ENCODE measurements at places on chromosomes 1 and 21. TPM values are rescaled to one million over a fixed set of nuclear protein-coding genes. Genes with fewer than 3 reads are reported as not detected.

DNA sequence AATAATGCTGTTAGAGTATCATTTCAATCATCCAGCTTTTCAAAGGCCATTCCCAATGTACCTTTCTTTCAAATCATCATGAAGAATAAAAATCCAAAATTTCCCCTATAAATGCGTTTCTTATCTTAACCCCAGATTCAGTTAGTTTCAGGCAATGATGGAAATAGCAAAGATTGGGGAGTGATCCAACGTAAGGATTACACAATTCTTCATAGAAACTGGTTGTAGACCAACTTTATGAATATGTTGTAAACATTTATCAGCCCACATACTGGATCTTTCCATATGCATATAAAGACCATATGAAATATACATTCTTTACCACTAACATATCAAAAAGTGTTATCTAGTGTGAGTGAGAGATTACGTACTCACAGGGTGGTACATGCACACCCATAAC is 92.7 kb downstream of the ZC3H11B start:
- no peak for DNase-seq

- no peak for DNase-seq
These were observed 2.2 kb upstream of the MATN1 start for GRCh38 chr1:30725450-30726095.

DNA sequence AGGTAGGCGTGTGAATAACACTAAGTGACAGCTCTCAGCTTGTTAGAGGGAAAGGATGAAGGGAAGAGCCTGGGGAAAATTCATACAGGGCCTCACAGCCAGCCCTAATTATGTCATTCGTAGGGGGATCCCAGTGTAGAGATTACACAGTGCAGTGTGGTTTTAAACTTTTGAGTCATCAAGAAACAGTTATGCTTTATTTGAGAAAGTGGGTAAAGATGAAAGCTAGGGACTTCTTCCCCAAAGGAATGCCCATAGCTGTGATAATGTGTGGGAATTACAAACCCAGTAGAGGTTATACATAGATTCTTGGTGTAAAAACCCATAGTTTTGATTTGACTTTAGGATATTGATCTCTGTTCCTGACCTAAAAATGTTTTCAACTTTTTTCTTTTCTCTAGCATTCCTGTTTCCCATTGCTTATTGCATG is 1.9 kb downstream of the TTF2 start:
- DNase-seq: no peak

The SELENOF gene
- 192 TPM for total RNA-seq

DNA sequence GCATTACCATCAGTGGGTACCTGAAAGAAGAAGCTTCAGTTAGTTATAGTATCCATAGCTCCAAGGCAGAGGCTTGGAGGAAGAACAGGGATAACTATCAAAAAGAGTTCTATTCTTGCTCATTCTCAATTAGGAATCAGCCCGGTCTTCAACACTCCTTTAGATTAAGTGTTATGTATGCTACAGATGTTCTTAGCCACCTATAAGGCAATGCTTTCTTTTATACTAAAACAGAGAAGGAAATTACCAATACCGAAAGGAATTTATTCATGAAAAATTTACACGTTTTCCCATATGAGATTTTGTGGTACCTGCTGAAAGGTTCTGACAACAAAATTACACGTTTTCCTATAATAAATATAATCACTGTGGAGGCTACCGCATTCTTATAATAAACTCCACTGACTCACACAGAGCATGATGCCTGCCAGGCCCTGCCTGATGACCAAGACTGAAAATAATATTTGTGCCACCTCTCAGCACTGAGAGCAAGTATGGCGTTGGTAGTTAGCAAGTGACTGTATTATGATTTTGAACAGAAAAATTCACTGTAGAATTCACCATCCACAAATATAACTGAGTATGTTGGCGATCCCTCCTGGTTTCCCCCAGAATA is 58.3 kb downstream of the APP start:
- no peak for DNase-seq

DNA sequence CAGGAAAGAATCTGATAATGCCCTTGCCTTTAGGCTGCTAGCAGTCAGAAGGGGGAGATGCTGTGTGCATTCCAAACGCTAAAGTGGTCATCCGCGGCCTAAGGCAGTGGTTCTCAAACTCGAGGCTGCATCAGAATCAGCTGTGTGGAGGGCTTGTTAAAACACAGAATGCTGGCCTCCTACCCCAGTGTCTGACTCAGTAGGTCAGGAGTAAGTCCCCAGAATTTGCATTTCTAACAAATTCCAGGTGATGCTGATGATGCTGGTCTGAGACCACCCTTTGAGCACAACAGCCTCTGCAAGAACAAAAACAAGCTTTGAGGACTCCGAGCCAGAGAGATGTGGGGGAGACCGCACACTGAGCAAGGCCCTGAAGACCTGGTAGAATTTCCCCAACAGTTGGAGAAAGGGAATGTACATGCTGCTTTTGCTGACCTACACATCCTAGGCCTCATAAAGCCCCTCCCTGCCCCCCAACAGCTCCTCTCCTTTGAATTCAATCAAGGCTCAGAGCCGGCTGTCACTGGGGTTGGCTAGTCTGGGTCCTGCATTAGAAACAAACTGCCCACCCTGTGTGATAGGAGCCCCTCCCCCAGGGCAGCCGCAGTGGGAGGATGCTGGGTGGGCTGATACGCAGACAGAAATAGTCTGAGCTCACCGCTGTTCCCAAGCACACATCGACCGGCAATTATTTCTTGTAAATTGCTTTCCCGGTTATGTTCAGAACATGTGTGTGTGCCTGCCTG is 27.1 kb downstream of the SHISAL2A start:
- DNase-seq: no peak

The KRTAP7-1 gene
- not detected for total RNA-seq

DNA sequence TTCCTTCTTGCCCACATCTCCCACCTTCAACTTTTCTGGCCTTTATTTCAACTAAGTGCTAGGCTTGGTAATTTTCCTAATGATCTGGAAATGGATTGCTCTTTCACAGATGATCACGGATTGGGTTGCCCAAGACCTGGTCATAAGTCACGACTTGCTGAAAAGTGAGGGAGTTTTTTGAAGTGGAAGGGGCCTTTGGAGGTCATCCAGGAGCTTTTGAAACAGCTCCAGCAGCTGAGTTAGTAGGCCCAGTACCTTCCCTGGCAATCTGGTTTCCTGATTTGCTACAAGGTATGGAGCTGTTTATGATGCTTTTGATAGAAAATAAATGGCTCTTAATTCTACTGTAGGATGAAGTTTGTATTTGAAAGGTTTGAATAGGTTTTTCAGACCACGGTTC is 20.4 kb downstream of the GREM2 start:
- DNase-seq: no peak

DNA sequence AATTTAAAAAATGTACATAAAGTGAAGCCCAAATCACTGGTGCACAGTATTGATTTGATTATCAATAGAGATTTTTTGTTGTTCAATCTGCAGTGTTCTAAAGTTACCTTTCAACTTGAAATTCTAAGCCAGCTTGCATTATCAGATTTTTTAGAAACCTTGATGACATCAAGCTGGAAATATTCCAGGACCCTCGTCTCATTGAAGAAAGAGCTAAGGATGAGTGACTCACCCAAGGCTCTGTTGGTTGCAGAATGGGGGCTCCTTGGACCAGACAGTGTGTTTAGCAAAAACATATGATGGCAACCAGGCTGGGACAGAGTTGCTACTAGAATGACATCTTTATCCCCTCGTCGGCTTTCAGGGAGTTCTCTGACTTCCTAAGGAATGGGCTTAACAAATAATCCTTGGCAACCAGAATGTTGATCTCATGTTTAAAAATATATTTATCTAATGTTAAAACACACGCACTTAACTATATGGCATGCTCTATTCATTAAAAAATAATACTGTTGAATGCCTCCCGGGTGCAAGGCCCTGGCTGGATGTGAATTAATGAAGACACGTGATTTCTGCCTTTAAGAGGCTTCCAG is 79.7 kb downstream of the RUNX3 start:
- no peak for DNase-seq

DNA sequence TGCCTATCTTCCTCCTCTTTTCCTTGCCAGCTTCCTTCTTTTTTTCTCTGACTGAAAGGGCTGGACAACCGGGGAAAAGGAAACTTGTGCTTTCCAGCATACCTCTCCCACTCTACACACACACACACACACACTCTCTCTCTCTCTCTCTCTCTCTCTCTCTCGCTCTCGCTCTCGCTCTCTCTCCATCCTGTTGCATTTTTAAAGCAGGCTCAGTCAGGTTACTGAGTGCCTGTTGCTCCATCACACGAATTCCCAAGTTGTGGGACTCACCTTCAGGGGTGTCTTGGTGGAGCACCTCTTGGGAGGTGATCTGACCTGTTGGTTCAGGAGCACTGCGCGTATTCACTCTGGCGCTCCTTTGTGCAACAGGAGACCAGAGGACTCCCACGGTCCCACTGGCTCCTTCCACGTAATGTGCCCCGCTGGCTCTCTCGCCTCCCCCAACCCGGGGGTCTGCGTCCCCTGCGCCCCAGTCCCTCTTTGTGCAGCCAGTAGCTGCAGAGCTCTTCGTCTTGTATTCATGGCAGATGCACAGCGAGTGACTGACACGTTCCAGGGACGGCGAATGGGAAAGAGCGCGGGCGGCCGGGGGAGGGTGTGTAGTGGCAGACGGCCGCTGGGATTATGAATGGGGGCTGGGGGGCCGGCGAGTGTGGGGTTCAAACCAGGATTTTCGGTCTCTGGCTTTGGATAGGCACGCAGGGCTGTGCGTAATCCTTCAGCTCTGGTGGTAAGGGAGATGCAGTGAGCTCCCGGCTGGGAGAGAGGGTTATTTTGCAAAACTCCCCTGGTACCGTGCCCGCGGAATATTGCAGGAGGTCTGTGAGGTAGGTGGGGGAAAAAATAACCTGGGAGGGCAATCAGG is 660 bp upstream of the PDE4B start:
- no peak for DNase-seq

- DNase-seq: no peak
These were observed 21.0 kb downstream of the EIF2D start for GRCh38 chr1:206591226-206591625.

DNA sequence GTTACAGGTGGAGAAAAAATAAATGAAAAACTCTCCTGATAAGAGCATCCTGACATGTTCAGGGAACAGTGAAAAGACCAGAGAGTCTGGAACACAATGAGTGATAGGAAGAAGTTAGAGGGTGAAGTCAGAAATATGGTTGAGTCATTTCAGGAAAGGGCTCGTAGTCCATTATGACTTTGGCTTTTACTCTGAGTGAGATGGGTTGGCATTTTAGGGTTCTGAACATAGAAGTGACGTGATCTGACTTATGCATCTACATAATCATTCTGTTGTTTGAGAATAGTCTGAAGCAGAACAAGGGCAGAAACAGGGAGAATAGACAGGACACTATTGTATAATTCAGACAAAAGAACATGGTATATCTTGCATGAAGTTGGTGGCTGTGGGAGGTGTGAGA is 5.8 kb downstream of the HMCN1 start:
- no peak for DNase-seq

- no peak for DNase-seq
These were observed 55.4 kb downstream of the OPTC start for GRCh38 chr1:203549309-203549708.

The CHODL gene
- 1.1 TPM for total RNA-seq

The NPR1 gene
- total RNA-seq: 21.0 TPM

DNA sequence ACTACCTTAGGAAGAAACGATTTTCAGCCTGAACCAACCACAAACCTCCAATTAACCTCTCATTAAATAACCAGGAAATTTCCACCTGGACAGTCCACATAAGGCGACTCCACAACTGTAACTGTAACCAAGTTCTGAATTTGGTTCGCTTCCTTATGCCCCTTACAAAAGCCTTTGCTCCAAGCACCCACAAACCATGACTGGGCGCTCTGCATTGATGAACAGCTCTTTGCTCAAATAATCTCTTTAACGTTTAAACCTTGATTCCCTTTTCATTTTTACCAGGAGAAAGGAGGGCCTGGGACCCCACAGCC is 38.2 kb upstream of the ZNF124 start:
- DNase-seq: no peak

- no peak for DNase-seq
These were observed 21.5 kb upstream of the OPRD1 start for GRCh38 chr1:28790377-28791035.

The SPRR1A gene
- total RNA-seq: 13.8 TPM

DNA sequence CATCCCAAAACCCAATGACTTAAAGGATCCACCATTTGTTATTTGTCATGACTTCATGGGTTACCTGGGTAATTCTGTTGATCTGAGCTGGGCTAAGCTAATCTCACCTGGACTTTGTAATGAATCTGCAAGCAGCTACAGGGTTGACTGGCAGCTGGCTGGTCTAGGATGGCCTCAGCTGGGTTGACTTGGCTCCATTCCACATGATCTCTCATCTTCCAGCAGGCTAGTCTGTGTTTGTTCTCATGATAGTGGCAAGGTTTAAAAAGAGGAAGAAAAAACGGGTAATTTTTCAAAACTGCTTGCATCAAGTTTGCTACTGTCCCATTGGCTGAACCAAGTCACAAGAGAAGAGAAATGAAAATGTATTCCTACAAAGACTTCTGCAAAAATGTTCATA is 24.8 kb upstream of the ZMYM4 start:
- no peak for DNase-seq

DNA sequence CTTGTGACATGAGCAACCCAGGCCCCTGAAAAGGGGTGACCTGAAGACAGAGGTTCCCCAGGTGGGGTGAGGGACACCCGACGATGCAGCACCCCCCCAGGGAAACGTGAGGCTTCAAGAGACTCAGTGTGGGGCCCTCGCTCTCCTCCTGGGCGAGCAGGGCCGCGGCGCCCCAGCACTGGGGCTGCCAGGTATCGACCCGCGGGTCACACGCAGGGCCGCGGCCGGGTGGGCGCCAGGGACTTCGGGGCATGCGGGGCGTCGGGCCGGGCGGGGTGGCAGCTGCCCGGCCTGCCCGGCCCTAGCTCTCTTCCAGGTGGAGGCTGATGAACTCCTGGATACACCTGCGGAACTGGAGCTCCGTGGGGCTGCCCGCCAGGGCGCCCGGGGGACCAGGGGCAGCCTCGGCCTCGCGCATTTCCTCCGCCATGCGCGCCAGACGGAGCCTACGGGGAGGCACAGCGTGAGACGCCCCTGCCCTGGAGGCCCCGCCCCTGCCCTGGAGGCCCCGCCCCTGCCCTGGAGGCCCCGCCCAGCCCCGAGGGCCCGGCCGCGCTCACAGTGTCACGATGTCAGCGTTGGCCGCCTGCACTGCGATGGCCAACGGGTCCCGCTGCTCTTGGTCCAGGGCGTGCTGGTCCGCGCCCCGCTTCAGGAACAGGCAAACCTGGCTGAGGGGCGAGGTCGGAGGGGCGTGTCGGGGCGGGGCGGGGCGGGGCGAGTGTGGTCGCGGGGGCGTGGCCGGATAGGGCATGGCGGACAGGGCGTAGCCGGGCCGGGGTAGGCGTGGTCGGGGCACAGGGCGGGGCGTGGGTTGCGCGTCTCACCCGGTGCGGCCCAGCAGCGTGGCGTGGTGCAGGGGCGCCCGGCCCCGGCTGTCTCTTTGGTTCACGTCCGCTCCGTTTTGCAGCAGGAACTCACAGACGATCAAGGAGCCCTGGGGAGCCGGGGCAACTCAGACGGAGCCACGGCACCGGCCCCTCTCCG is 13.3 kb downstream of the SCNN1D start:
- no peak for DNase-seq
